ENCODE measurements at places on chromosomes 3 and 15.

- no peak for DNase-seq
These were observed 146.4 kb downstream of the IGF1R start for GRCh38 chr15:98794748-98795147.

DNA sequence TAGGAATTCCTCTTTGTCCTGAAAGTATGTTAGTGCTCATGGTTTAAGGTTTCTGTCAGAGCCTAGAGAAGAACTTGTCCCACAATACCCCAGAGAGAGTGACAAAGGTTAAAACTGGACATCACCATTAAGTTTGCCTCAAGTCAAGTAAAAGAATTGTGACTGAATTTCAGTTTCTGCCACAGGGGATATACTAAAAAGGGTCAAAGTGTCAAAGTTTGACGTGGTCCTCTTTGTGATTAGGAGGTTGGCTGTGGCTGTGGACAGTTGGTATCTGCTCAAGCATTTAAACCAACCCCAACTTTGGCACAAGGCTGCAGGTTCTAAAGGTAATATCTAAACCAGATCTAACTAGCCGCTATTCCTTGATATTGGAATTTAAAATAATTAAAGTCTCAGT lies 26.1 kb downstream of the FMN1 start:
- DNase-seq = no peak

DNA sequence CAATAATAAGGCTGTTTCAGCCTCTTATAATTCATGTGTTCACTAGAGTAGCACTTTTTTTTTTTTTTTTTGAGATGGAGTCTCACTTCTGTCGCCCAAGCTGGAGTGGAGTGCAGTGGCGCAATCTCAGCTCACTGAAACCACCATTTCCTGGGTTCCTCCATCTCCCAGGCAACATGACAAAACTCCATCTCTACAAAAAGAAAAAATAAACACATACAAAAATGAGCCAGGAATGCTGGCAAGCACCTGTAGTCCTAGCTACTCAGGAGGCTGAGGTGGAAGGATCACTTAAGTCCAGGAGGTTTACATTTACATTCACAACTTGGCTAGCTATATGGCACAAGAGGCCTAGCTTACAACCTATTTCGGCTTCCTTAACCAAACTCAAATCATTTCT lies 6.8 kb downstream of the USP4 start:
- no peak for DNase-seq

DNA sequence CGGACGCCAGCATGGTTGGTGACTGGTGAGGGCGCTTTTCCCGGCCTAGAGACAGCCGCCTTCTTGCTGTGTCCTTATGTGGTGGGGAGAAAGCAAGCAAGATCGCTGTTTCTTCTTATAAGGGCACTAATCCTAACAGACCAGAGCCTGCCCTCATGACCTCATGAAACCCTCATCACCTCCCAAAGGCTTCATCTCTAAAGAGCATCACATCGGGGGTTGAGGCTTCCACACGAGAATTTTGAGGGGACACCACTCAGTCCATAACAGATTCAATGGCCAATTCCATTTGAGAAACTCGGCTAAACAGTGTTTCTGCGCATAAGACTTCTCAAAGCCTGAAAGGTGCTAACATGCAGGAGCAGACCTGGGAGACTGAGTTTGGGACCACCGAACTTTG lies 54.0 kb downstream of the VGLL4 start:
- DNase-seq = no peak

DNA sequence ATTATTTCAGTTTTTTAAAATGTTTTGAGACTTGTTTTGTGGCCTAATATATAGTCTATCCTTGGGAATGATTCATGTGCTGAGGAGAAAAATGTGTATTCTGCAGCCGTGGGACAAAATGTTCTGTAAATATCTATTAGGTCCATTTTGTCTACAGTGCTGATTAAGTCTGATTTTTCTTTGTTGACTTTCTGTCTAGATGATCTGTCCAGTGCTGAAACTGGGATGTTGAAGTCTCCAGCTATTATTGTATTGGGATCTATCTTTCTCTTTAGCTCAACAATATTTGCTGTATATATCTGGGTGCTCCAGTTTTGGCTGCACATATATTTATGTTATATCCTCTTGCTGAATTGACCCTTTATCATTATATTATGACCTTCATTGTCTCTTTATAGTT lies 85.2 kb downstream of the UBE2E2 start:
- DNase-seq = no peak

DNA sequence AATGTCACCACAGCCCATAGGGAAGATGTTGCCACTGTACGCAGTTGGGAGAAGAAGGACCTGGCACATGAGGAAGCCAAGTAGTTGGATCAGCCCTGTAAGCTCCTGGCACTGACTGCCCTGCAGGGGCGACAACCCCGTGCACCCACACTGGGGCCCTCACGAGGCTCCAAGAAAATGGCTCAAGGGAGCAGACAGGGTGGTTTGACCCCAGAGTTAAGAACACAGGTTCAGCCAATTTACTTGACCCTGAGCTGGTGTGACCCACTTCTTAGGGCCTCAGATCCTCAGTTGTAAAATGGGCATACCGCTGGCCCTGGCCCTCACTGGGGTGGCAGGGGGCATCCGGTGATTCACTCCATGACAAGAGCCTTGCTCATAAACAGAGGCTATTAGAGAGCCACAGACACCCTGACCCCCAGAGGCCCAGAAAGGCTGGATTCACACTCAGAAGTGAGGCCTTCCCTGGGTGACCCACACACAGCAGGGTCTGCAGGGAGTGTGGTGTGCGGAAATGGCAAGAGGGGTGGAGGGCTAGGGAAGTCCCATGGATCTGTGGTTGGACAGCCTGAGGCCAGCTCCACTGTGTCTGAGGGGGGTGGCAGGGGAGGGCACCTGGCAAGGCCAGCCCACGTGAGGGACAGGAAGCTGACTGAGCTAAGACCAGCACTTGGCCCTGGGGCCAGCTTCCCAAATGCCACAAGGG lies 1.7 kb upstream of the HHATL start:
- DNase-seq = no peak

DNA sequence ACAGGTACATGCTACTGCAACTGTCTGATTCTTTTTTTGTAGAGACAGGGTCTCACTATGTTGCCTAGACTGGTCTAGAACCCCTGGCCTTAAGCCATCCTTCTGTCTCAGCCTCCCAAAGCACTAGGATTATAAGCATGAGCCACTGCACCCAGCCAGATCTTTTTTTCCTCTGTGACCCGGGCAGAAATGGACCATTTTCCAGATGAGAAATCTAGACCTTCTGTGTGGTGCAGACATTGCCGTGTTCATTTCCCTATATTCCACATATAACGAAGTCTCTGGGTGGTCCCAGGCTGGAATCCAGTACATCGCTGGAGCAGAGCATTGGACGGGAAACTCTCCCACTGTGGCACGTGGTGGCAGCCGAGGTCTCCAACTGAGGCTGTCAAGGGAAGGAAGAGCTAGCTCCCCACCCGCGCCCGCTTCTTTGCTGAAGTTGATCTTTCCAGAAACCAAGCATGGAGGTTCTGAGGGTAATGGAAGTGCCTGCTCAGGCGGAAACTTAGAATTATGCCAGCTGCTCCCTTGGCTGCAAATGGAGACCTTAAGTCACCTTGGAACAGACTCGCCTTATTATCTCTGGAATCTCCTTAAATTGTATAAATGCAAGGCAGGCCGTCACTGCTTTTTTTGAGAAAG lies 23.1 kb upstream of the TXNRD3 start:
- DNase-seq = no peak

- DNase-seq = no peak
These were observed 398.4 kb upstream of the KCNMB2 start for GRCh38 chr3:178137831-178138230.

DNA sequence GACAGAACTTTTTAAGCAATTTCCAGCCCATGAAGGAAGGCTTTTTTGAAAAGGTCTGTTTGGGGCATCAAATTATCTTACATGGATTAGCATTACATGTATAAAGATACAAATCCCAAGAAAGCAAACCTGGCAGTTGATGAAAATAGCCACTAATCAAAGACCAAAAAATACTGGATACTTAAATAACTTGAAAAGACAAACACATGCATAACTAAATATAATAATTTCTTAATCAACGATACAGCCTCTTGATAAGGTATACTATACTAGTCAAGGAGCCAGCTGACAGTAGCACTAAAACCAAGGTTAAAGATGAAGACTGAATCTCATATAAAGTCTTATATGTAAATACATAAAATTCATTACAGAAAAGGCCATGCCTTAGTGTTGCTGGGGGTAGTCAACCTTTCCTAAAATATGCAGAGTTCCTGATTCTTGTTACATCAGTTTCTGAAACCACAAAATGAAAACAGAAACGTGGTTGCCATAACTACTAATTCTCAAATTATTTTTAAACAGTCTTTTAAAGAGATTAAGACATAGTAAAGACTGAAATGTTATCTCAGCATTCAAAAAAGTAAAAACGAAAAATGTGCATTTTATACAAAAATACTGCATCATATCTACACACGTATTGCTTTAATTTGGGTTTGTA lies 2.0 kb downstream of the ANKRD28 start:
- no peak for DNase-seq

DNA sequence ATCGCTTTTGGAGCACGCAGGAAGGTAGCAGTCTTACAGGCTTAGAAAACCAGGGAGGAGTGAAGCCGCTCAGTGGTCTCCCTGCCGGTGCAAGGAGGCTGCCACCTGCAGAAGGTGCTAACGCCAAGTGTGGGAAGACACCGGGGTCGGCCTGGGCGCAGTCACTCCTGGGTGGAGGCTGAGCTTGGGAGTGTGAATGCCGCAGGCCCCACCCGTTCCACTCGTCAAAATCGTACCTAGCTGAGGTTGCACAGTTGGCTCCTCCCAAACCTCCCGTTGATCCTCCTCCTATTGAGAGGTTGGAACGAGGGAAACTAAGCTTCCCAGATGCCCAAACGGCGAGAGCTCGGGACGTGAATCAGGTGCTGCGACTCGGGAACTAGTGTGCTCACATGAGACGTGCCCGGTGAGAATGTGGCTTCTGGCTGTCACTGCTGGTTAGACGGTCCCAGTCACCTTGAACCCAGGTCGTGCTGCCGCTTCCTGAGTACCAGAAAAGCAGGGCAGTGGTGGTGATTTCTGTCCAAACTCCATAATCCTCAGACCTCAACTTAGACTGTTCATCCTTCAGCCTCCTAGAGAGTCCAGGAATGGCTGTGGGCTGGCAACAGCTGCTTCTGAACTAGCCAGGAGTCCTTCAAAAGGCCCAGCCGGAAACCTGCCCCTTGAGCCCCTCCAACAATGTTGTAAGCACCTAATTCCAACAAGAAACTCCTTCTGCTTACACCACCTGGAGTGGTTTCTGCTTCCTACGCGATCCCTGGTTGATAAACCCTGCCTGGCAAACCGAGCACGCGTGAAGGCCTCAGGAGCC lies 156.0 kb downstream of the XXYLT1 start:
- DNase-seq = no peak

DNA sequence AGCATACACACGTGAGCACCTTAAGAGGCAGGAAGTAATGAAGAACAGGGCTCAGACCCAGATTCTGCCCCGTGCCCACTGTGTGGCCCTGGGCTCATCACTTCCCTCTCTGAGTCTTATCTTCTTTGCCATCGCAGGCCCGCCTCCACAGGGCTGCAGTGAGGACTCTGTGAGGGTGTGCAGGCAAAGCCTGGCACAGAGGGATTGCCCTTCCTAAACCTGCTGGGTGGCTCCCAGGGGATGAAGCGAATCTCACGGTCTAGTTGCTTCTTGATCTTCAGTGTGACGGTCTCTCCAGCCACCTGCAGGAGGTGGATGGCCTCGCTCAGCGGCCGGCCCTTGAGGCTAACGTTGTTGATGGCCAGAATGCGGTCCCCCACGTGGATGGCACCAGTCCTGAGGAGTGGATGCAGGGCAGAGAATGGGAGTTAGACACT lies 32.8 kb downstream of the GRIP2 start:
- DNase-seq = no peak

DNA sequence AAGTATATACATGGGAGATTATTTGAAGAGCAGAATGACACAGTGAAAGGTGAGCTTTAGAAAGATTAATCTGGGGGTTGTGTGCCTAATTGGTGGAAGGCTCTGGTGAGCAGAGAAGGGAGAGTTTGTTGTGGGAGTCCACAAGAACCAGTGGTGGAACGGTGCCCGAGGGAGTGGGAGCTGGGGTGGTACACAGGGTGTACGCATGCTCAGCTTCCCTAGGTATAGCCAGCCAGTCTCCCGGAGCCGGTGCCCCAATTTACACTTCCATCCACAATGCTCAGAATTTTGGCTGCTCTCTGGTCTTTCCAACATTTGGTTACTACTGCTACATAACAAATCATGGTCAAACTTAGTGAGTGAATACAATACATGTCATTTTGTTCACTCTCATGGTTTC lies 92.5 kb downstream of the MITF start:
- no peak for DNase-seq

DNA sequence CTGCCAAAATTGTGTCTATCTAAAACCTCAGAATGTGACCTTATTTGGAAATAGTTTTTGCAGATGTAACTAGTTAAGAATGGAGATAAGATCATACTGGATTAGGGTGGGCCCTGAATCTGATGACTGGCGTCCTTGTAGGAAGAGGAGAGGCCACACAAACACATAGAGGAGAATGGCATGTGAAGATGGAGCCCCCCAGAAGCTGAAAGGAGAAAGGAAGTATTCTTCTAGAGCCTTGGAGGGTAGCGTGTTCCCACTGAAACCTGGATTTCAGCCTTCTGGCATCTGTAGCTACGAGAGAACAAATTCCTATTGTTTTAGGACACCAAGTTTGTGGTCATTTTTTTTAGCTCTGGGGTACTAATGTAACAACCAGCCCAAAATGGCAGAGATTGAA lies 423.0 kb upstream of the TPM1 start:
- no peak for DNase-seq

- no peak for DNase-seq
These were observed 28.6 kb downstream of the FAM174B start for GRCh38 chr15:92627014-92627413.

- no peak for DNase-seq
These were observed 35.0 kb downstream of the ST6GAL1 start for GRCh38 chr3:186965141-186965879.

DNA sequence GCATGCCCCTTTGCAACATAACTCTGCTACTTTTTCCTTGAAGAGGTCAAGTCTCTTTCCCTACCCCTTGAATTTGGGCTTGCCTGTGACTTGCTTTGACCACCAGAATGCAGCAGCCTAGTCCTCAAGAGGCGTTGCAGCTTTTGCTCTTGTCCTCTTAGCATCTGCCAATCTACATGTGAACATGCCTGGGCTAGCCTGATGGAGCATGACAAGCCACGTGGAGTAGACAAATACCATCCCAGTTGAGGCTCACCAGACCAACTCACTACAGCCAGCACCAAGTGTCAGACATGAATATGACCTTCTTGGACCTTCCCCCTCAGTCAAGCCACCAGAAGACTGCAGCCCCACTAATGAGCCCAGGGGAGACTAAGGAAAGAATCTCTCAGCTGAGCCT lies 32.9 kb downstream of the AMOTL2 start:
- DNase-seq = no peak

- DNase-seq = no peak
These were observed 177.7 kb downstream of the THRB start for GRCh38 chr3:24316887-24317383.

Data from effector CD8-positive, alpha-beta T cell (primary cell).